ENCODE measurements at places on chromosomes 1 and 21.
A peak's percentile ranks its signal among the peaks of the same experiment; 100 is the strongest.

GRCh38 chr21:41712201-41712600, 54.7 kb downstream of the RIPK4 start:
- no peak for DNase-seq

- no peak for DNase-seq
Observed at GRCh38 chr1:67540025-67540732, 110.0 kb upstream of the SERBP1 start.

DNA sequence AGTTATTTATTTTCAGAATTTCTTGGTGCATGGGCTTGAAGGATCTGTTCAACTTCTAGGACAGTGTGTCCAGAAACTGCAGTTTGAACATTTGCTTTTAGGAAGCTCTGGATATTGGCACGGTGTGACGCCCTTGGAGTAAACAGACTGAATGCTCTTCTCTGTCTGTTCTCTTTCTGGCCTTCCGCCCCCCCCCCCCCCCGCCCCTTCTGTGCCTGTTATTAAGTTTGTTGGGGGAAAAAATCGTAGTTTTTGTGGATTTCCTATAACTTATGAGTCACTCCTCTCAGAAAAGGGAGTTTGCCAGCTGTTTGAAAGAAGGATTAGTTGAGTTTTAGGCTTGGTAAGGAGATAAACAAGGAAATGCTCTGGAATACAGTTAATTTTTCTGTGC, 1.2 kb downstream of the KCTD3 start:
- DNase-seq, result peak; percentile 29

DNA sequence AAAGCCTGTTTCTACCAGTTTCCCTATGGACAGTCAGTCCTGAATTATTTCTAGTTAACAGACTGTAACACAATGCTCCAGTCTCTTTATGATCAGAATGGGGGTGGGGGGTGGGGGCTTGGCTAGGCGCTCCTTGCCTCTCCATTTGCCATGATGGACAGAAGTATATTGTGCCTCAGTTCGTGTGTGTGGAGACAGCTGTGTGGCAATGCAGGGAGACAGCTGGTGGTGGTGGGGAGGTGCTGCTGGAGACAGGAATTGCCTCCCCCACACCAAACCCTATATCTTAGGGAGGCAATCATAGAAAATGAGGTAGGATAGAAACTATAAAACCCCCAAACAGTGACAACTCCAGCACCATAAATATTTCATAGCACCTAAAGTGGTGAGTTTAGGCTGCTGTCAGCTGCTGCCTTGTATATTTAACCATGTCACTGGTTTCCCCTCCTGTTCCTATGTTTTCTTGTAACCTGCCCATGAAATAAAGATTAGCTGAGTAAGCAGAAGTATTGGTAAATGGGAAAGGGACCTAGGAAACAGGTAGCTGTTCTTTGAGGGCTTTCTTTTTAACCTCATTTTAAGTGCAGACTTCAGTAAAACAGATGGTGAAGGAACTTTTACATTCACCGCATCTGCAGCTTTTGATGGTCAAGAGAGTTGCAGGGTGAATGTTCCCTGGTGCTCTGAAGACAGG, 3.4 kb downstream of the PLXNA2 start:
- no peak for DNase-seq

DNA sequence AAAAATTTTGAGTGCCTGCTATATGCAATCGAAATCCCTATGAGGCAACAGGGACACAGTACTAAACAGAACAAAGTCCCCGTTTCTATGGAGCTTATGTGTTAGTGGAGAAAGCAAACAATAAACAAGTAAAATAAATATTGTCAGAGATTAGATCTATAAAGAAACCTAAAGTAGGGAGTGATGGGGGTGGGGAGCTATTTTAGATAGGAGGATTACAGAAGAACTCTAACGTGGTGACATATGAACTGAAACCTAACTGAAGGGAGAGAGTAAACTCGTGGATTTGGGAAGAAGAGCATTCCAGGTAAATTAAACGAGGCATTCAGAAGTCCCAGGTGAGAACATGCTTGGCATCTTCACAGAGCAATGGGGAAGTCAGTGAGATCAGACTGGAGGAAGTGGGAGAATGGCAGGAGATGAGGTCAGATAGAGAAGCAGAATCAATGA, 154.5 kb downstream of the DENND1B start:
- DNase-seq, result no peak
